ENCODE measurements at places on chromosomes 12 and 14.
A peak's percentile ranks its signal among the peaks of the same experiment; 100 is the strongest.

DNA sequence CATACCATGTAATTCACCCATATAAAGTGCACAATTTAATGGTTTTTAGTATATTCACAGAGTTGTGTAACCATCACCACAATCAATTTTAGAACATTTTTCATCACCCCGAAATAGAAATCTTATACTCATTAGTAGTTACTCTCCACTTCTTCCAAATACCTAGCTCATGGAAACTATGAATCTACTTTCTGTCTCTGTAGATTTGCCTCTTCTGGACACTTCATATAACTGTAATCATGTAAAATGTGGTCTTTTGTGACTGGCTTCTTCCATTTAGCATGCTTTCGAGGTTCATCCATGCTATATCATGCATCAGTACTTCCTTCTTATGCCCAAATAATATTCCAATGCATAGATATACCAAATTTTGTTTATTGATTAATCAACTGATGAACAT, 10.8 kb downstream of the DNAI7 start:
- DNase-seq, result no peak

GRCh38 chr12:43102546-43103264, 449.3 kb downstream of the ADAMTS20 start:
- no peak for DNase-seq

DNA sequence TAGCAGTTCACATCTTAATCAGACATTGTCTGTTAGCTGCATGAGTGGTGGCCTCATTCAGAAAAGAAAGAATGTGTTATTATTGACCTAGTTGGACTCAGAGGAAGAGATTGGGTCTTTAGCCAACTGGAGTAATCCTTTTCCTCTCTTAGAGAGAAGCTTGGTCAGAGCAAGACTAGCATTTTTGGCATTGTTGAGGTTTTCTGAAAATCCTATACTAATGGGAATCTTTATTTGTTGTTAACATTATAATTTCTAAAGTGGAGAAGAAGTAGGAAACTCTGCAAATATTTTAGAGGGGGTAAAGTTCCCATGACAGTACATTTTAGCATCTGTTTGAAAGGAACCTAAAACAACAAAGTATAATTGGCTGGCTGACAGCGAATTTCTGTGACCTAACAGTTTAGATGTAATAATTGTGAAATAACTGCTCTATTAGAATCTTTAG, 9.7 kb downstream of the TOX4 start:
- DNase-seq, result no peak

- no peak for DNase-seq
Observed at GRCh38 chr12:48572326-48572725, 2.5 kb upstream of the LALBA start.

DNA sequence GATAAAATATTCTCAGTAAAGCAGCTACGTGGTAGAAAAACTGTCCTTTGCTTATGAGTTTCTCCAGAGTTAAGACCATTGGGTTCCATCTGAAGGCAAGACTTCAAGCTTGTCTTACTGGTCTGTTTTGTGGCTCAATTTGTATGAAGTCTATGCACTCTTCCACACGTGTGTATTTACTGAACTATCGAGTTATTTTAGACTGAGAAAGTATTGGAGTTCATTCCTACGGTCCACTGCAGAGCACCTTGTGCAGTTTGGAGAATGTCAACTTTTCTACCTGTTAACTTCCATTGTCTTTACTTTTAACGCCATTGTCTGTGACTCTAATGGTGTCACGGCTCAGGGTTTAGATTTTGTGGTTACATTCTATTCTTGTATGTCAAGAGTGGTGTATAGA, 3.7 kb downstream of the HIF1A start:
- DNase-seq, result no peak

GRCh38 chr12:12521044-12521485, 41.6 kb downstream of the DUSP16 start:
- no peak for DNase-seq

DNA sequence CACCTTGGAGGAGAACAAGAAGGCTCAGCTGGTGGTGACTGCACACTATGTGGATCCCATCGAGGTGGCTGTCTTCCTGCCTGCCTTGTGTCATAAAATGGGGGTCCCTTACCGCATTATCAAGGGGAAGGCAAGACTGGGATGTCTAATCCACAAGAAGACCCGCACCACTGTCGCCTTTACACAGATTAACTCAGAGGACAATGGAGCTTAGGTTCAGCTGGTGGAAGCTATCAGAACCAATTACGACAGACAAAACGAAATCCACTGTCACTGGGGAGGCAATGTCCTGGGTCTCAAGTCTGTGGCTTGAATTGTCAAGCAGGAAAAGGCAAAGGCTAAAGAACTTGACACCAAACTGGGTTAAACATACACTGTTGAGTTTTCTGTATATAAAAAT, 12.6 kb downstream of the TRAPPC6B start:
- DNase-seq, result no peak

- no peak for DNase-seq
Observed at GRCh38 chr12:27309293-27309994, 23.2 kb upstream of the BMAL2 start.

GRCh38 chr12:71400481-71400880, 39.1 kb upstream of the LGR5 start:
- no peak for DNase-seq

GRCh38 chr12:34606749-34607519, 584.6 kb downstream of the ALG10 start:
- DNase-seq, result no peak

GRCh38 chr12:97572220-97572619, 109.6 kb downstream of the RMST start:
- no peak for DNase-seq

- no peak for DNase-seq
Observed at GRCh38 chr12:106296179-106296877, 6.2 kb upstream of the TCP11L2 start.

DNA sequence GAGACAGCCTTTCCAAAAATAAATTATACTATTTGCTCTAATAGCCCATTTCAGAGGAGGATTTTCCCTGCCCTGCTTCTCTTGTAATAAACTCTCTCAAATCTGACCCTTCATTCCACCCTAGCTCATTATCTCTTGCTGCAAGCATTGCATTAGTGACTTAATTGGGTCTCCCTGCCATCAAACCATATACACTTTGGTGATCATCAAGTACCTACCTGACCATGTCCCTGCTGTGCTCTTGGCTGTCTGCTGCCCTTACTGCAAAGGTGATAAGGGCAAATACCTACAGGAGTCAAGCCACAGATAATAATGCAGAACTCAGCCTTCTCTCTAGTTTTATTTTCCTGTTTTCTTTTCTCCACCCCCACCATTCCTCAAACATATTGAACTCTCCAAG, 88.4 kb downstream of the LIN7A start:
- no peak for DNase-seq

DNA sequence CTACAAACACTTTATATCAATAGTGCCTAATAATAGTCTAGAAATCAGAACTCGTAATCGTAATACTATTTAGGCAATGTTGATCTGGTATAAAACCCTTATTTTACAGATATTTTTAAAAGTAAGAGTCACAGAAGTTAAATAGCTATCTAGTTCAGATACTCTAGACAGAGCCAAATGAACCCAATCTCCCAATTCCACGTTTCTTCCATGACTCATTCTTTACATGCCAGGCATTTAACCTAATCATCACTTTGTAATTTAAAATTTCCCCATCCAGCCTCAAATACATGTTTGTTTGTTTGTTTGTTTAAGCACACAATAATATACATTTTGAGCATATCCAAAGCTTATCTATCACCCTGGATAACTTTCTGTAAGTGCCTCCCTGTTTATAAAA, 36.4 kb upstream of the GARIN6 start:
- DNase-seq, result no peak

DNA sequence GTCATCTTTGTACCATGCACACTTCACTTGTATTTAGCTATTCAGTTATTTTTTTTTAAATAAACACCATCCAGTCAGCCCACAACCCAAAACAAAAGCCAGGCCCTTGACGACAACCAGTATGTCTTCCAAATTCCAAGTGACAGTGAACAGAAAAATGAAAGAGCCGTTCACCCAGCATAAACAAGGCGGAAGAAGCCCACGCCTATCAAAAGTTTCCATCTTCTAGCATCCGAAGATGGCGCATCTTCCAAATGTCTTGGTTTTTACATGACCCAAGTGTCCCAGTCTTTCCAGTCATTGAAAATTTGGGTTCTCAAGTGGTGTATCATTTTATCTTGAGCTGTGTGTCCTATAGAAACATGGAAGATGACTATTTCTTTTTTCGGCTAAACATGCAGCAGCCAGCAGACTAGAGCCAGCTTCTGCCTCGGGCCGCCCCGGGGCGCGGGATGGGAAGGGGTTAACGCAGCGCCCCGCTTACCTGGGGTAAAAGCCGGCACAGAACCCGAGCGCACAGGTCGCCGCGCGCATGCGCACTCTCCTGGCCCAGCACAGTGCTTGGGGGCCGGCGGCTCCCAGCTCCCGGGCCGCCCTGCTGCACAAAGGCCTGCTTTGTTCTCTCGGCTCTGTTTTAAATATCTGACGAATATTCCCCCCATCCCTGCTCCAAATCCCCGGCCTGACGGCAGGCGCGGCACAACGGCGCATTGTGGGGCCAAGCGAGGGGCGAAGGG, 164.8 kb downstream of the ZFP36L1 start:
- DNase-seq, result peak; percentile 31

DNA sequence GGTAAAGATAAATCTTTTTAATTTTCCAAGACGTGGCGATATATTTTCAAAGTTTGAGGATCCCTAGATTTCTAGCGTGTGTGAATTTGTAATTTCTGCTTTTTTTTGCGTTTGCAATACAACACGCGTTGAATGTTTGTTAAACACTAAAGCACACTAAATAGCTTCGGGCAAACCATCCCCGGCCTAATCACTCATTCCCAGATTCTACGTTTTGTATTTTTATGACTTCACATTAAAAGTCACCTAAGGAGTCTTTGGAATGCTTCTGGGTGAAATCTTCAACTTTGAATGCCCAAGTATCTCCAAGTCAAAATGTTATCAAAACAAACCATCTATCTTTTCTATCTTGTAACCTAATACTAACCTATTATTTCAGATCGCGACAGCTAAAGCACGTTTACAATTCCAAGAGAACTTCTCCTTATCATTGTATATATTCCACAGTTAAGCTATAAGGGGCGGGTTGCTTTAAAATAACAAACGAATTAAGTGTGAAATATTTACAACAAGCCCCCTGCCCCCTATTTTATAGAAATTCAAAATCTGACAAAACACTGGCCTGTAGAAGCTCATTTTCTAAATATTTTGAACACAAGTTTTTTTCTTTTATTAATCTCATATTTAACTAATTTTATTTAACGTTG, 1.1 kb downstream of the ALX1 start:
- DNase-seq, result no peak

- DNase-seq, result no peak
Observed at GRCh38 chr12:96255077-96255476, 60.9 kb downstream of the ELK3 start.

GRCh38 chr12:70831543-70831942, 89.0 kb downstream of the PTPRR start:
- DNase-seq, result no peak

DNA sequence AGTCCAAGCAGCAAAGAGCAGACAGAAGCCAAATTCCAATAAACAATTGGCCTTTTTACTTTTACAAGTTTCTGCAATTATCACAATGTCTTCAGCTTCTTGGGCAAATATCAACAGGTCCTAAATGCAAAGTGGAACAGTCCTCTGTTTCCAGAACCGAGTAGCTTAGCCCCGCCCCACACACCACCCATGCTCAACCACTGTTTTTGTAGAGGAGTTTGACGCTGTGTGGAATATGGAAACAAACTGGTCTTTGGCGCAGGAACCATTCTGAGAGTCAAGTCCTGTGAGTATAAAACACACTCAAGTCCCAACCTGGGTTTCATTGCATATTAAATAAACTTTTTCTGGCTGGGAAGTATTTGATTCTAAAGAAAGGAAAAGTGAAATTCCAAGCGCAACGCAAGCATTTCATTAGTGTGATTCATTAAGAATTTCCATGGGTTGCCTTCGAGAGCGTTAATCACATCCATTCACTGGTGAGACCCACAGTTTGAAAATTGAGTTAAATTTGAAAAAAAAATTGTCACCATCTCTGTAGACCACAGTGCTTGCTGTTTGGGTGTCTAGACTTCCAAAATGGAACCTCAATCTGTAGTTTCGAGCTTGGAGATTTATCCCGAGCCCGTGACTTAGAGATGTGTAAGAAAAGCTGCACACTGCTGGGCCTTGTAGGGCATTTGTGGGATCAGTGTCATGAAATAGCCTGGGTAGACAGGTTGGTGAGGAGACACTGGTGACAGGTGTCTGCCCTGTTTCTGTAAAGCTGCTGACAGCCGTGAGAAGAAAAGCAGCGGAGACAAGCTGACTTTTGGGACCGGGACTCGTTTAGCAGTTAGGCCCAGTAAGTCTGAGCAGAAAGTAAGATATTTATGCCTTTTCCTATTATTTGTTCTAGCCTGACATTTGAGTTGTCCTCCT, 96.1 kb downstream of the DAD1 start:
- DNase-seq, result no peak

Data from stimulated activated CD4-positive, alpha-beta T cell treated with anti-CD3 and anti-CD28 coated beads, Interleukin-12 subunit alpha, Interleukin-12 subunit beta, amount 100 ng/mL, for 24 hours (primary cell).